Activated naive CD4-positive, alpha-beta T cell treated with Interleukin-2 at 50 U/mL for 16 hours (primary cell): ENCODE measurements at places on chromosomes 7 and 10.

- no peak for DNase-seq
These were observed 34.9 kb downstream of the TASOR2 start for GRCh38 chr10:5719546-5719945.

GRCh38 chr7:4798706-4799235 is 23.3 kb downstream of the AP5Z1 start:
- DNase-seq: no peak

GRCh38 chr10:63323701-63324494 is 141.9 kb downstream of the JMJD1C start:
- DNase-seq: no peak

GRCh38 chr10:131573707-131574106 is 262.2 kb upstream of the TCERG1L start:
- no peak for DNase-seq

GRCh38 chr10:878895-879294 is 52.6 kb downstream of the LARP4B start:
- no peak for DNase-seq
